H1 (cell line): ENCODE measurements at places on chromosomes 2 and 18. TPM values are rescaled to one million over a fixed set of nuclear protein-coding genes. Genes with fewer than 3 reads are reported as not detected.

RPRM gene
- total RNA-seq = 16.2 and 16.3 TPM in 2 replicates

VPS54 gene
- total RNA-seq = 13.2 and 14.3 TPM in 2 replicates

DNA sequence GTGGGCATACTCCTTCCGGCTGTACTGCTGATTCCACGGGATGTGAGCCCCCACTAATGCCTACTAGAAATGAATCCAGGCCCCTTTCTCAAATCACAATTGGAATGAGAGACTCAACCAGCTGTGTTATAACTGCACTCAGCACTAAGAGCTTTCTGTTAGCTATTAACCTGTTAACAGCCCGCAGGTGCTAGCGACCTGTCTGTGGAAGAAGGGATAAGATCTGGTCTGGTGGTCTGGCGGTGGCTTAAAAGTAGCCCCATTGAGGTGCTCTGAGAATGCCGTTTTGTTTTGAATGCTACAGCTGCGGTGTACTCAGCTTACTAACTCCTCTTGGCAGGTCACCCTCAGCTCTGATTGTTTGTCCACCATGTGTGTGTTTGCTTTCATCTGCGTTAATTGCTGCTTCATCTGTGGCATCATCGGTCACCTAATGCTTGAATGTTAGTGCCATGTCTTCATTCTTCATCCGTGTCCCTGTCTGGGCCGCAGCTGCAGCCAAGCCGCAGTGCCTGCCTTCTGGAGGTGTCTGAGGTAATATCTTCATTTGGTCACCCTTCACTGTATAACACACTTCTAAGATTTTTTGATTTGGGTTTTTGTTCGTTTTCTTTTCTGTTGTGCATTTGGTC is 16.3 kb downstream of the RAB12 start:
- DNase-seq = no peak

GRCh38 chr2:195563857-195564512 is 93.0 kb upstream of the SLC39A10 start:
- DNase-seq = no peak

DNA sequence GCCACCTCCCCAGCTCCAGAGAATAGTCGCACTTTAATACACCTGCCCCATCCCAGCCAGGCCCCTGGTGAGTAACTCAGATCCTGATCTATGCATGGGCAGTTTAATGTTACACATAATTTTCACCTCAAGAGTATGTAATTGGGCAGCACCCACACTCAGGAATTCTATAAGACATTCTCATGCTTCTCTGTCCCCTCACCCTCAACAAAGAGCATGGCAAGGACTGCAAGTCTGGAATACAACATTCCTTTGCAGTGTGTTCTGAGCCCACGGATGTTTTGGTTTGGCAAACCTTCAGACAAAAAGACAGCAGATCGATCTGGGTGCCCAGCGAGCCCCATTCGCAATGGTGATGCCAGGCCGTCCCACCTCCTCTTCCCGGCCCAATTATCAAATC is 4.9 kb upstream of the SLC14A1 start:
- no peak for DNase-seq

MC2R gene
- not detected in 2 replicates for total RNA-seq

GRCh38 chr2:201254081-201254730 is 6.1 kb upstream of the CASP8 start:
- DNase-seq = peak; percentile 51

GRCh38 chr2:9773903-9774239 is 69.4 kb upstream of the TAF1B start:
- DNase-seq = no peak

FBXO41 gene
- total RNA-seq = 13.5 and 14.3 TPM in 2 replicates

- DNase-seq = no peak
Measured at GRCh38 chr2:234165421-234165820, 114.9 kb downstream of the SPP2 start.

STRADB gene
- total RNA-seq = 34.9 and 37.4 TPM in 2 replicates

DNA sequence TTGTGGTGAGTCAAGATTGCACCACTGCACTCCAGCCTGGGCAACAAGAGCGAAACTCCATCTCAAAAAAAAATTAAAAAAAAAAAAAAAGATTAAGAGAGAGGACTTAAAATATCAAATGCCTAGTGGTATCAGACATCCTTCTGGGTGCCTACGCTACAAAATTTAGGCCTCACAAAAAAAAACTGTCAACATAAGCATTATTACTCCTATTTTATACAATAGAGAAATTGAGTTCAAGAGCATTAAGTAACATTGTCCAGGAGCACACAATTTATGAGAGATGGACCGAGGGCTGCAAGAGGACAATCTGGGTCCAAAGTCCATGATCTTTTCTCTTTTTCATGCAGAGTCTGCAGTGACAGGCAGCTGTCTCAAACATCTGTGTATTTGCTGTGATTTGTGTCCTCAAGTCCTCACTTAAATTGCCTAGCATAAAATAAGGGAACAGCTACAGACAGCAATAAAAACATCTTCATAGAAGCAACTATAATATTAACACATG is 62.4 kb downstream of the OSR1 start:
- no peak for DNase-seq

- DNase-seq = no peak
Measured at GRCh38 chr2:25473758-25474340, 132.1 kb upstream of the DNMT3A start.

GPBAR1 gene
- total RNA-seq = 0.32 and 0.63 TPM in 2 replicates

LBX2 gene
- 0.55 TPM in 1 of 2 replicates, not detected in the other for total RNA-seq

CROCC2 gene
- not detected in 2 replicates for total RNA-seq

DNA sequence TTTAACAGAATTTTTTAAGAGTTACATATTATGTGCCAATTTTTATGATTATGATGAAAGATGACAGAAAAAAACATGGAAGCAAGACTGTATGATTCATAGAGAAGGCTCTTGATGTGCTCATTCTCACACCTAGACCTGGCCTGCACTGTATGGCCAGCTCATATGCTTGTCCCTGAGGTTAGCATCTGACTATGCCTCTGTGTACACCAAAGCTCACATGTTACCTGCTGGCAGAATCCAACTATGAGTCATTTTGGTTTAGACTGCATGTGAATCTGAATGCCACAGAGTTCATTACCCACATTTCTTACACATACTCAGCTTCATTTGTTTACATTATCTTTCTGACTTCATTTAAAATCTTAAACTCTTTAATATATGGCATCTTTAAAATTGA is 139.0 kb downstream of the DSC3 start:
- DNase-seq = no peak

- no peak for DNase-seq
Measured at GRCh38 chr18:59767732-59768131, 70.5 kb upstream of the CCBE1 start.

DNA sequence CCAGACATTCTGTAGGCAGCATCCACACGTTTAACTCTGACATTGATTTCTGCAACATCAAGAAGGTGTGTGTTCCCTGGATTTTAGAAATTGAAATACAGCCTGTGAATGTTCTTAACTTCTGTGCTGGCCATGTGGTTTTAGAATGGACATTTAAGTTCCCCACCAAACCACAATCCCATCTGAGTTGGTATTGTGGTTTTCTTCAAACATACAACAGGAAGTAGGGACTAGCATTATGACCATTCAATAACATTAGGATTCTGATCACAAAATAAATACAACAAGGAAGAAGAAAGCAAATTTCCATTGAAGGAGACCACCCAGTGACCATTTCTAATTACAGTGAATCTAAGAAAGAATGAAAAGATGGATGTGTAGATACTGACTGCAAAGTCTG is 51.2 kb downstream of the MAP3K20 start:
- DNase-seq = no peak

GRCh38 chr2:147374423-147374811 is 470.4 kb upstream of the ACVR2A start:
- no peak for DNase-seq

NHEJ1 gene
- 22.7 and 25.7 TPM in 2 replicates for total RNA-seq

- no peak for DNase-seq
Measured at GRCh38 chr2:129656081-129656598, 323.3 kb upstream of the RAB6C start.

DNA sequence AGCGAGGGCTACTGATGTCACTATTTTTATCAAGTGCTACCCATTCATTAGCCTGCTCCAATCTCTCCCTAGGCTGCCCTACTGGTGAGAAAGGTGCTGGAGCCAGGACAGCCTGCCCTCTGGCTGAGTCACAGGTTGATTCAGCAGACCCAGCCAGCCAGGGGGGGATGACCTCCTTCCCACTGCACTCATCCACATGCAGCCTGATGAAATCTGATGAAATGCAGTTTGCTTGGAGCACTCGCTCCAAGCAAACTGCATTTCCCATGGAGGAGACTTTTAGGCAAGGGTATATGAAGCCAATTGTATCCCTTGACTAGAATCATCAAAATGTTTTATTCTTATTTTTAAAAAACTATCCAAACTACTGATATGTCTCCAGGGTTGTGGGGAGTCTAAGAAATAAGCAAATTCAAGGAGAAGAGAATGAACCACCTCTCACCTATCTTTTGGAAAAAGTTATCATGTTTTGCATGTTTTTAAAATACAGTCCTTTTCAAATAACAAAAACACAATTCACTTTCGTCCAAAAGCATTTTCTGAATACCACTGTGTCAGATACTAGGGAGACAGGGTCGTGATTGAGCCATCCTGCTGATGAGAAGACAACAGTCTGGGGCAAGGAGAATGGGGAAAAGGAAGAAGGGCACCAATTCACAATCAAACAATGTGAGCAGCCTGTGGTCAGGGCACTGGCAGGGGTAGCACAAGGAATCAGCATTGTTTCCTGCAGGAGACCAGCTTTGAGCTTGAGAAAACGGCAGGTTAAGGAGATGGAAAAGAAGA is 128.3 kb downstream of the AFF3 start:
- DNase-seq = peak; percentile 25

DNA sequence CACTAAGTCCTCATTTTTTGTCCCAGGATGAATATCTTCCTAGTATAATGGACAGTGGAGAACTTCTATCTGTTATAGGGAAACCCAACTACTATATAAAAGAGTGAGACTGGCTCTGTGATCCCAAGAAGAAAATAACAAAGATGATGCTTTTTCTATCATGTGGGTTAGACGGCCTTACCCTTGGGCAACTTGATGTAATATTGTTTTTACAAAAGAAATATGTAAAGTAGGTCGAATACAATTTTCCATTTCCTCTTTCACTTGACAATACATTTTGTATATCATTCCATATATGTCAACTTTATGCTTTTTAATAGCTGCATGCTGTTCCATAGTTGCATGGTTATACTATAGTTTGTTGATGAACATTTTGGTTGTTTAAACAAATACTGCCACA is 87.5 kb upstream of the SESTD1 start:
- DNase-seq = no peak

GRCh38 chr2:69422198-69422597 is 15.0 kb downstream of the NFU1 start:
- no peak for DNase-seq

DNA sequence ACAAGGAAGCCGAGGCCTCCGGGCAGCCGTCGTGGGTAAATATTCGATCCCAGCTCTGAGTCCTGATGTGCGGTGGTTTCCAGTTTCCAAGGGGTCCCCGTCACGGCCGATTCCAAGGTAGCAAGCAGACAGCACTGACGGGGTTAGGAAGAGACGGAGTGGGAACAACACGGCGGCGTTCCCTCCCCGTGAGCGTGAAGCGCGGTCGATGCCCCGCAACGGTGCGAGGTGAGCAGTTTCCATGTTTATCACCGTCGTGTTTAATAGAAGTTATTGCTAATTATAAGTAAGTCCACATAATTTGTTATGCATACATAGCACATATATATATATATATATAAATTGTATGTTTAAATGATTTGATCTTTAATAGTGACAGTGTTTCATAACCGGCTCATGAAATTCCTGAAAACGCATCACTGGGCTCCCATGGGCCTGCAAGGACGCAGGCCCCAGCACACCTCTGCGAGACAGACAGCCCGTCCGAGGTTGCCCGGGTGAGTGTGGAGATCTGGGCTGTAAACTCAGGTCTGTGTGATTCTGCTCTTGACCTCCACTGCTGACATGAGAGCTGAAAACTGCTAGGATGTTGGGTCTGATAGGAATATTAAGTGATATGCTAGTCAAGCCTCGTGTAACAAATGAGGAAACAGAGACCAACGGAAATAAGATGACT is 243.5 kb upstream of the SALL3 start:
- DNase-seq = no peak

DNA sequence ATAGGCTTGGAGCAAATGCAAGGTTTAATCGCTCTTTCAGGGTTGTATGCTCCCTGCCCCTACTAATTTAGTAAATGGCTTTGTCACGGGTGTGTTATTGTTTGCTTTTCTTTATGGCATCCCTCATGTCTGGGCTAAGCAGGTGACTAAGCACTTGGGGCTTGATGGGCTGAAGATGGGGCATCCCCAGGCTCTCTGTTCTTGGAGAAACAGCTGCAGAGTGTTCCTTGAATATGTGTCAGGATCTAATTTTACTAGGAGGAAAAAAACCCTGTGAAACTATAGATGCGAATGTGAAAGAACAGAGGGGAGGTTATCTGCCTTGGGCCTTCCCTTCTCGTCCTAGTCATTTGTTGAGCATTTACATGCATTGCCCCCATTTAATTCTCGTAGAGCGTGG is 94.7 kb upstream of the TAF1B start:
- no peak for DNase-seq

DNA sequence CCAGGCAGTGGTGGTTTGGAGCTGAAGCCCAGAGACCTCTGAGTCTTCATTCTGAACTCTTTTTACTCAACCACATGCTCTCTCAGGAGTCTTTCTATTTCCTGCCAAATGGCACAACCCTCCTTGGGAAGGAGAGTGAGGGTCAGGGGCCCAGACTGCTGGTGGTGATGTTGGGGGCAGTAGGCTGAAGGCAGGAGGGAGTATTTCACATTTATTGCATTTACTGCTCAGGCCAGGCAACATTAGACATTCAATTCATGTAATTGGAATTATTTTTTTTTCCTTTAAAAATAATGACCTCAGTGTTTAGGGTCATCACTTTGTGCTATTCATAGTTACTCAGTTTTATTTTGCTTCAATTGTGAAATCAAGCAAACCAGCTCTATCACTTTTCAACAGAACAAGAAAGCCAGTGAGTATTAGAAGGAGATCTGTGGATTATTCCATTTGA is 311.3 kb upstream of the NT5C1B start:
- DNase-seq = no peak

- no peak for DNase-seq
Measured at GRCh38 chr2:240203031-240203787, 62.8 kb upstream of the OTOS start.

- no peak for DNase-seq
Measured at GRCh38 chr2:209942936-209943605, 59.4 kb upstream of the RPE start.

GRCh38 chr18:34122724-34123334 is 101.9 kb downstream of the NOL4 start:
- DNase-seq = no peak

RUFY4 gene
- 0.32 TPM in 1 of 2 replicates, not detected in the other for total RNA-seq

RFX8 gene
- total RNA-seq = 0.60 and 1.3 TPM in 2 replicates

- DNase-seq = no peak
Measured at GRCh38 chr18:51686590-51686989, 489.1 kb upstream of the MEX3C start.

- no peak for DNase-seq
Measured at GRCh38 chr2:104501342-104501741, 352.6 kb upstream of the POU3F3 start.

GRCh38 chr18:22344908-22345670 is 72.6 kb downstream of the CTAGE1 start:
- no peak for DNase-seq

ASB18 gene
- not detected in 2 replicates for total RNA-seq

SCG2 gene
- total RNA-seq = 0.77 and 1.0 TPM in 2 replicates

ARID5A gene
- 4.4 and 5.3 TPM in 2 replicates for total RNA-seq
